ENCODE measurements at places on chromosomes 2 and 18. TPM values are rescaled to one million over a fixed set of nuclear protein-coding genes. Genes with fewer than 3 reads are reported as not detected.

Gene ANKRD30B
- 0.40 TPM for total RNA-seq

- peaks cover 11% of the 10 kb centered on the region for H3K36me3 ChIP-seq
- no peaks in the 10 kb centered on the region for H3K27me3 ChIP-seq
- no peaks in the 10 kb centered on the region for H3K4me1 ChIP-seq
- no peak overlapping the region for H3K4me3 ChIP-seq
- no peak for DNase-seq
- H3K27ac ChIP-seq, result no peak overlapping the region
Measured at GRCh38 chr2:32474381-32474780, 117.6 kb downstream of the BIRC6 start.

DNA sequence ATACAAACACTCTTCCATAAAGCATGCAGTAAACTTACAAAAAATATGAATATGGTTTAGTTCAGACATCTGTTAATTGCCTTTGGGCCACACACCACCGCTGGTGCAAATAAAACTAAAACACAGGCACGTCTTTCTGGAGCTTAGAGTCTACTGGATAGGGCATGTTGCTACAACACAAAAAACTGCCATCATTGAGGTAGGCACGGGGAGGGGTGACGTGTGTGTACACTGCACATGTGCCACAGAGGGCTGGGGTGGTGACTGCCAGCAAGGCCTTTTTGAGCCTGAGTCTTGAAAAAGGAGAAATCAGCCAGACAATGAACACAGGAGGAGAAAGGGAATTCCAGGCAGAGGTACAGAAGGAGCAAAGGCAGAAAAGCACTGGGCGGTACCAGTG lies 5.1 kb downstream of the SERPINE2 start:
- no peaks in the 10 kb centered on the region for H3K27me3 ChIP-seq
- H3K36me3 ChIP-seq, result no peaks in the 10 kb centered on the region
- no peak overlapping the region for H3K27ac ChIP-seq
- DNase-seq, result no peak
- H3K4me3 ChIP-seq, result no peak overlapping the region

- H3K27ac ChIP-seq, result no peak overlapping the region
- DNase-seq, result no peak
- no peak overlapping the region for H3K4me3 ChIP-seq
- H3K36me3 ChIP-seq, result no peaks in the 10 kb centered on the region
- H3K4me1 ChIP-seq, result no peaks in the 10 kb centered on the region
Measured at GRCh38 chr2:99643787-99644418, 154.1 kb upstream of the REV1 start.

GRCh38 chr18:6951336-6952090 lies 166.1 kb downstream of the LAMA1 start:
- no peaks in the 10 kb centered on the region for H3K36me3 ChIP-seq
- no peak overlapping the region for H3K27ac ChIP-seq
- DNase-seq, result no peak
- no peak overlapping the region for H3K4me3 ChIP-seq

Gene OTOS
- total RNA-seq, result 31.1 TPM

- DNase-seq, result no peak
- H3K4me3 ChIP-seq, result no peak overlapping the region
- no peaks in the 10 kb centered on the region for H3K36me3 ChIP-seq
Measured at GRCh38 chr18:29004921-29005320, 828.0 kb upstream of the CDH2 start.

- no peaks in the 10 kb centered on the region for H3K36me3 ChIP-seq
- no peaks in the 10 kb centered on the region for H3K27me3 ChIP-seq
- H3K4me1 ChIP-seq, result no peaks in the 10 kb centered on the region
- no peak for DNase-seq
Measured at GRCh38 chr2:174711206-174711605, 53.1 kb downstream of the CHRNA1 start.

GRCh38 chr18:27985832-27986231 lies 191.1 kb downstream of the CDH2 start:
- no peak overlapping the region for H3K4me3 ChIP-seq
- DNase-seq, result no peak
- H3K4me1 ChIP-seq, result peaks cover 9% of the 10 kb centered on the region

DNA sequence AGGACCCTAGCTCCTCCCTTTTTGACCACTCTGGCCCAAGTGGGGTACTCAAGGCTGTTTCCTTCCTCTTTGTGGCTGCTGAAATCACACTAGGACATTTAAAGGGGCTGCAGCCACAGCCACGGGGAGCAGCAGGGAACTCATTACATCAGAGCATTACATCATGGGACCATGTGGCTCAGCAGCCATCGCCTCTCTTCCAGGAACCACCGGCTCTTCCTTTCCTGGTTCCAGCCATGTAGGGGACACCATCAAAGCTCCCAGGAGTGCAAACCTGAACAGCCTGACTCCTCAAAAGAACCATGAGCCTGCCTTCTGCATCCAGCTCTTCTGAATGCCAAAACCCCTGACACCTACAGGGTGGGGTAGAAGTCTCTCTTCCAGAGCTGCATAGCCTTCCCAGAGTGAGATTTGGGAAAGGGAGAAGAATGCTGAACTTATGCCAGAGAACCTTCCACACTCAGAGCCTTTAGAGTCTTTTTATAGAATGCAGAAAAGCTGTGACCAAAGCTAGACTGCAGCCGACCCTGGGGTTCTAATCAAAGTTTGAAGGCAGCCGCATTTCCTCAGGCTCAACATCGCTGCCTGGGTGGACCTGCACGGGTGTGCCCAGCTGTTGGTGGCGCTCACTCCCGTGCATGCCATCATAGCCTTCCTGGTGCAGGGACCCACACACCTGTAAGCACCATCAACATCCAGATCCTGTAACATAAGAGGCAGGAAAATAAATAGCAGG lies 121.7 kb downstream of the KLHL29 start:
- H3K36me3 ChIP-seq, result no peaks in the 10 kb centered on the region
- H3K27me3 ChIP-seq, result no peaks in the 10 kb centered on the region
- no peak overlapping the region for H3K4me3 ChIP-seq
- no peak for DNase-seq
- no peaks in the 10 kb centered on the region for H3K4me1 ChIP-seq

DNA sequence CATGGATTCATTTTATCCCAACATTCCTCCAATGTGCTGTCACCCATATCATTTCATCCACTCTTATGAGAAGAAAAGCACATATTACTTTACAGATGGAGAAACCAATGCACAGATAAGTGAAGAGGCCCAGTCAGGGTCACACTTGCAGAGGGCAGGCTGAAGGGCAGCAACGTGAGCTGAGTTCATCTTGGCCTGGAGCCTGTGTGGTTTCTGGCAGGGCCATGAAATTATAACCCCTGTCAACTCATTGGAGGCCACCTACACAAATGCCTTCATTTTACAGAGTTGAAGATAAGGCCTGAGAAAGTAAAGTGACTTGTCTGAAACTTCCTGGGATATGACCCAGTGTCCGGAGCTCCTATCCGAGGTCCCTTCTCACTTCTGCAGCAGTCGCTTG lies 88.4 kb upstream of the NRP2 start:
- H3K27ac ChIP-seq, result no peak overlapping the region
- H3K4me1 ChIP-seq, result no peaks in the 10 kb centered on the region
- H3K27me3 ChIP-seq, result no peaks in the 10 kb centered on the region
- no peak overlapping the region for H3K4me3 ChIP-seq
- DNase-seq, result no peak

- peak overlapping the region; percentile 75 for H3K27ac ChIP-seq
- H3K4me1 ChIP-seq, result peaks cover 10% of the 10 kb centered on the region
- no peaks in the 10 kb centered on the region for H3K36me3 ChIP-seq
- H3K4me3 ChIP-seq, result no peak overlapping the region
- H3K27me3 ChIP-seq, result no peaks in the 10 kb centered on the region
Measured at GRCh38 chr18:59024829-59025228, 114.9 kb upstream of the SEC11C start.

DNA sequence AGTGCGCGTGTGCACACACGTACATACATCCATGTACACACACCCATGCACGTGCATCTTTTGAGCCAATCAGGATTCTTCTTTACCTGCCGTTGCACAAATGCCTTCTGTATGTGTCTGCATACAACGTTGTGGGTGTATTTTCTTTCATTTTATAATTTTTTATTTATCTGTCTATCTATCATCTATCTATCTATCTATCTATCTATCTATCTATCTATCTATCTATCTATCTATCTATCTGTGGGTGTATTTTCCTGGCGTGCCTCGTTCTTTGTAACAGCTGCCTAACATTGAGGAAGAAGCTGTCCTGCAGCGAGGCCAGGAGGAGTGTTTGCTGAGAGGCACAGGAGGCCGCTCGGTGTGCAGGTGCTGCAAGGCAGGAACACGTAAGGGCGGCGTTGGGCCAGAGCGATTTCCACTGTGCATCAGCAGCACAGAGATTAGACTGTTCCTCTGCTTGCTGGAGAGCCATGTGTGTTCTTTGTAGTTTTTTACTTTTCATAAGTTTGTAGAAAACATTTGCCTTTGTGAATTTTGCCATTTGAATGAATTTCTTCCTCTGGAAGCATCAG lies 84.4 kb downstream of the DGKD start:
- H3K4me1 ChIP-seq, result peaks cover 20% of the 10 kb centered on the region
- no peaks in the 10 kb centered on the region for H3K27me3 ChIP-seq
- peaks cover 16% of the 10 kb centered on the region for H3K36me3 ChIP-seq

Gene STEAP3
- total RNA-seq, result 15.0 TPM

DNA sequence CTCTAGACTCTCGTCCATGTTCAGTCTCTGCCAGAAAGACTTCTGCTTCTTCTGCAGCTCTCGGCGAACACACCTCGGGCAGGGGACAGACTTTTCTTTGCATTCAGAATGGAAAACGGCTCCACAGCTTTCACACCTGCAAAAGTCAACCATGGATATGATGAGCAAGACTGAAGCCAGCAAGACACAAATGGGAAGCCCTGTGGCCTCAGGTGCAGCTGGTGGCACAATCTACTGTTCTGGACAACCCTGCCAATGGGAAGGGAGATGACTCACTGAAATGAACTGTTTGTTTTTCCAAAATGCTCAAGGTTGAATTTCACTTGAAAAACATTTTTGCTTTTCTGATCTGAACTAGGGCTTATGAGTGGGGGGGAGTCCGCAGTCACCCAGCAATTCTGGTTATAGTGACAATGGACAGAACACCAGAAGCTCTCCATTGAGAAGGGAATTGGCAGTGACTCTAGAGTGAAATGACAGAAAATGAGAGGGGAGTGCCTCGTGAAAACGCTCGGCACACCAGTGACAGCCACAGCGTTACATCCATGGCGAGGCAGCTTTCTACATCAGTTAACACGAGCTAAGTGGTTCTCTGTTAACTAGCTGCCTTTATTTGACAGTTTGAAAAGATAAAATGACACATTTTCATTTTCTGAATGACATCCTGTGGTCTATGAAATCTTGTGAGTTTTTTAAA lies 58.8 kb upstream of the FZD5 start:
- H3K4me1 ChIP-seq, result peaks cover 21% of the 10 kb centered on the region
- H3K27ac ChIP-seq, result no peak overlapping the region
- H3K36me3 ChIP-seq, result peaks cover 5% of the 10 kb centered on the region
- DNase-seq, result no peak

GRCh38 chr2:104744537-104744936 lies 109.4 kb upstream of the POU3F3 start:
- no peak overlapping the region for H3K27ac ChIP-seq
- H3K27me3 ChIP-seq, result no peaks in the 10 kb centered on the region
- H3K36me3 ChIP-seq, result no peaks in the 10 kb centered on the region
- no peak overlapping the region for H3K4me3 ChIP-seq
- DNase-seq, result no peak

- peak overlapping the region; percentile 64 for H3K4me3 ChIP-seq
- no peaks in the 10 kb centered on the region for H3K27me3 ChIP-seq
- DNase-seq, result peak; percentile 82
- peak overlapping the region; percentile 99 for H3K27ac ChIP-seq
- H3K4me1 ChIP-seq, result peaks cover 20% of the 10 kb centered on the region
- no peaks in the 10 kb centered on the region for H3K36me3 ChIP-seq
Measured at GRCh38 chr2:45649858-45650811, 1.3 kb upstream of the PRKCE start.

- H3K27ac ChIP-seq, result no peak overlapping the region
- no peaks in the 10 kb centered on the region for H3K36me3 ChIP-seq
- no peak overlapping the region for H3K4me3 ChIP-seq
- H3K4me1 ChIP-seq, result no peaks in the 10 kb centered on the region
Measured at GRCh38 chr2:130765464-130765863, 10.1 kb downstream of the AMER3 start.

GRCh38 chr2:234702731-234703225 lies 205.9 kb upstream of the ARL4C start:
- DNase-seq, result no peak
- H3K27ac ChIP-seq, result no peak overlapping the region
- no peaks in the 10 kb centered on the region for H3K4me1 ChIP-seq
- no peaks in the 10 kb centered on the region for H3K36me3 ChIP-seq
- H3K27me3 ChIP-seq, result no peaks in the 10 kb centered on the region
- no peak overlapping the region for H3K4me3 ChIP-seq

- no peaks in the 10 kb centered on the region for H3K4me1 ChIP-seq
- H3K27ac ChIP-seq, result no peak overlapping the region
- no peak for DNase-seq
- no peak overlapping the region for H3K4me3 ChIP-seq
Measured at GRCh38 chr2:86499326-86499725, 58.2 kb downstream of the KDM3A start.

- no peak for DNase-seq
- no peaks in the 10 kb centered on the region for H3K36me3 ChIP-seq
- no peak overlapping the region for H3K4me3 ChIP-seq
- no peaks in the 10 kb centered on the region for H3K27me3 ChIP-seq
- H3K4me1 ChIP-seq, result peaks cover 2% of the 10 kb centered on the region
Measured at GRCh38 chr2:164752956-164753355, 88.7 kb downstream of the COBLL1 start.

DNA sequence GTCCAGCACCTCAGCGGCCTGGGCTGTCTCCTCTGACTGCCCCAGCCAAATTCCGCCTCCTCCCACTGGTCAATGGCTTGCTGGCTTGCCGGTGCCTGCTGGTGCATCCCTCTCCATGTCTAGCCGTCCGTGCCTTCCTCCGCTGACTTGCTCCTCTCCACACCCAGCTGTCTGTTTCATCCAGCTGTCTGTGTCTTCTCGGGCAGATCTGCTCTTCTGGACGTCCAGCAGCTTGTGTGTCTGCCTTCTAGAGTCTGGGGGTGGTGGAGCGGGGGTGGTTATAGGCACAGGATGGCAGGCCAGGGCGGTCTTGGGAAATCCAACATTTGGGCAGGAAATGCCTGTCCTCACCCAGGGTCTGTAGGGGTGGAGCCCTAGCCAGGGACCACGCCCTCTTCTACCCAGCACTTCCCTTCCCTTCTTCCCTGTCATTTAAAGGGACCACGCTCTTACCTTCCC lies 369.2 kb downstream of the GALNT13 start:
- H3K27me3 ChIP-seq, result no peaks in the 10 kb centered on the region
- H3K36me3 ChIP-seq, result no peaks in the 10 kb centered on the region
- H3K27ac ChIP-seq, result no peak overlapping the region
- H3K4me1 ChIP-seq, result no peaks in the 10 kb centered on the region

DNA sequence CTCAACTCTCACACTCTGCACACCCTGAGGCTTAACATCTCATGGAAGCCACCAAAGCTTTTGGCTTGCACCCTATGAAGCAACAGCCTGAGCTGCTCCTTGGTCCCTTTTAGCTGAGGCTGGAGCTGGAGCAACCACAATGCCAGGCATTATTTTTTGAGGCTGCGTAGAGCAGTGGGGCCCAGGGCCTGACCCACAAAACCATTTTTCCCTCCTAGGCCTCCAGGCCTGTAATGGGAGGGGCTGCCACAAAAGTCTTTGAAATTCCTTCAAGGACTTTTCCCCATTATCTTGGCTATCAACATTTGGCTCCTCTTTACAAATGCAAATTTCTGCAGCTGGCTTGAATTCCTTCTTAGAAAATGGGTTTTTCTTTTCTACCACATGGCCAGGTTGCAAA lies 39.8 kb downstream of the CTNNA2 start:
- H3K27me3 ChIP-seq, result no peaks in the 10 kb centered on the region
- H3K4me3 ChIP-seq, result no peak overlapping the region
- no peak overlapping the region for H3K27ac ChIP-seq
- DNase-seq, result no peak
- H3K4me1 ChIP-seq, result no peaks in the 10 kb centered on the region
- H3K36me3 ChIP-seq, result no peaks in the 10 kb centered on the region

GRCh38 chr2:235139956-235140800 lies 188.4 kb downstream of the SH3BP4 start:
- no peaks in the 10 kb centered on the region for H3K4me1 ChIP-seq
- H3K4me3 ChIP-seq, result no peak overlapping the region
- no peak overlapping the region for H3K27ac ChIP-seq

Data from thyroid gland (tissue), 4 donors.